ENCODE measurements at places on chromosomes 4 and X. TPM values are rescaled to one million over a fixed set of nuclear protein-coding genes. Genes with fewer than 3 reads are reported as not detected.

GRCh38 chrX:154795016-154795415 is 10.3 kb downstream of the MPP1 start:
- no peak for DNase-seq

- DNase-seq: no peak
Measured at GRCh38 chr4:42710329-42710728, 53.4 kb upstream of the ATP8A1 start.

GRCh38 chr4:168220893-168221292 is 97.7 kb downstream of the DDX60 start:
- peak; percentile 4 for DNase-seq

DNA sequence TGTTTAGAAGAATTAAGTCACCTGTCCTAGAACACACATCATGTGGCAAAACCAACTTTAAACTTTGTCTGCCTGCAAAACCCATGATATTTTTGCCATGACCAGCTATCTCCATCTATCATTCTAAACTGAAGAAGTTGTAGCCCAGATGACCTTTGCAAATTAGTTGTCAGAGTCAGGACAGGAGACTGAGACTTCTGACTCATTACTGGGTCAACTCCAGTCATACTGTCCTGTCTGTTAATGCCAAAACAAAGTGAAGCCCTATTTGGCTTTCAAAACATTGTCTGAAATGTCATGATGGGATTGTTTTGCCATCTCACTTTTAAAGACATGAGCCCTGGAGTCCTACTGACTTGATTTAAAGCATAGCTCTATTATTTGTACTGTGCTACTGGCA is 365.7 kb upstream of the CPEB2 start:
- no peak for DNase-seq

- no peak for DNase-seq
Measured at GRCh38 chr4:131388277-131388676, 1760.8 kb upstream of the PCDH10 start.

GRCh38 chr4:187665086-187665485 is 330.5 kb upstream of the ZFP42 start:
- DNase-seq: no peak

GRCh38 chrX:20362268-20363267 is 95.9 kb upstream of the RPS6KA3 start:
- DNase-seq: no peak

DNA sequence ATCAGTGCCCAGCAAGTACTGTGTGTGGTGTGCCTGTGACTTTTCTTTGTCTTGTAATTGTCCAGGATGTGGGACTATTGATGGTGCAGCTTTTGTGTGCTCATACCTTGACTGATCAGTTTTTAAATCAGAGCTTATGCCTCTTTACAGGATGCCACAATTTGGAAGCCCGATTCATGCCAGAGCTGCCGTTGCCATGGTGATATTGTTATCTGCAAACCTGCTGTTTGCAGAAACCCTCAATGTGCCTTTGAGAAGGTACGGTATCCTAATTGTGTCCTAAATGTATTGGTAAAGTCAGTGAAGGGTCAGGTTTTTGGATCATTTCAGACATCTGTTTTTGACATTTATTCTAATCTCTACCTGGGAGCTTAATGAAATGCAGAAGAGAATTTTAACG is 180.2 kb downstream of the FRAS1 start:
- DNase-seq: no peak

DNA sequence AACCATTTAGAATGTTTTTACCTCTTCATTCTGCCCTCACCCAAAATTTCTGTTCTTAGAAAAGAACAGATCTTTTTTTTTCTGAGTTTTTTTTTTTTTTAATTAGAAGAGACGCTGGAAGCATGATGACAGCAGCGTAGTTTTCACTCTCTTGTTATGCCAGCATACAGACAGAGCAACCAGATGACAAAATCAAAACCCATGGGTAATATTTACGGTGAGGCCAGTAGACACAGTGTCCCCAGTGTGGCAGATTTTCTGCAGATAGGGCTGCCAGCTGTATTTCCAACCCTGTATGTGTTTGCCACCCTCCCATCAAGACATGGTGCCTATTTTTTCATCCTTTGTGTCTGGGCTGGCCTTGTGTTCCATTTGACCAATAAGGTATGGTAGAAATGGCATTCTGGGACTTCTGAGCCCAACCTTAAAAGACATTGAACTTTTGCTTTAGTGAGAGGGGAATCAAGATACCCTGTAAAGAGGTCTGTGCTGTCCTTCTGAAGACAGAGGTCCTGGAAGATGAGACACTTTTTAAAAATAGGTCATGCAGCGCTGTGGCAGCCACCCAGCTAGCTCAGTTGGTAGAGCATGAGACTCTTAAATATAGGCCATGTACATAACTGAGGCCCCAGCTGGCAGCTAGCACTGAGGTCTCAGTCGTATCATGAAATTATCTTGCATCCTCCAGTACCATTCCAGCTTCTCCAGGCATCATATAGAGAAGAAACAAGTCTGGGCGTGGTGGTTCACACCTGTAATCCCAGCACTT is 6.7 kb upstream of the ZNF41 start:
- no peak for DNase-seq

- no peak for DNase-seq
Measured at GRCh38 chrX:154734061-154734781, 16.7 kb downstream of the GAB3 start.

DNA sequence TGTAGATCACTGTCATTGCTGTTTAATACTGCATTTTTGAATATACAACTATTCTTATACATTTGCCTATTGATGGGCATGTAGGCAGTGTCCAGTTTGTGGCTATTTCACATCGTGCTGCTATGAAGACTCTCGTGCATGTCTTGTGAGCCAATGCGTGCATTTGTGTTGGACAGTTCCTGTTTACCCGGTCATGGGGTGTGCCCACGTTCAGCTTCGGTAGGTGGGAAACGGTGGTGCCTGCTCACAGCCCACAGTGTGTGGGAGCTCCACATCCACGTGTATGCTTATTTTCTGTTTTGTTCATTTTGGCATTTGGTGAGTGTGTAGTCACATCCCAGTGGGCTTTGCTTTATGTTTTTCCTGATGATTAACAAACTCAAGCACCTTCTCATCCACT is 19.7 kb upstream of the RNF212 start:
- DNase-seq: no peak

DNA sequence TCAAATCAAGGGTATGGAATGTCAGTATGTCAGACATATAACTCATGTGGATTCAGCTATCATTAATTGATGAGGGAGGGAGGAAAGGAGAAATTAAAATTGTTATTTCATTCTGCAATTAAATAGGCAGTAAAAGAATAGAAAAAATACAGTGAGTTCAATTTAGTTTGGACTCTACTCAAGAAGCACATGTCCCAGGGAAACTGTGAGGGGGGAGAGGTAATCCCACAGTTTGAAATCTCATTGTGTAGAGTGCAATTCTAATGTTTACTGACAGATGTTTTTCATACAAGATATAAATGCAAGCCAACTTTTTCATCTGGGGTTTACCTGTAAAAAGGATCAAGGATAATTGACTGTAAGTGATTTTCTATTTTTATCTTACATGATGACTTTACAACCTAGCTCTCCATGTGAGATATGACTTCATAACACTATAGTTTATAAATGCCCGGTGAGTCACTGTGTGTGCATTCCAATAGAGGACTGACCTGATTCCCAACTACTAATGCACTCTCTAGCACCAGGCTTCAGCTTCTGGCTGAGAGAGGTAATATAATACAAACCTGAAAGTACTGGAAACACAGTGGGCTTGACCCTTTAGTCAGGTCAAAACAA is 35.2 kb upstream of the SCD5 start:
- DNase-seq: peak; percentile 85

DNA sequence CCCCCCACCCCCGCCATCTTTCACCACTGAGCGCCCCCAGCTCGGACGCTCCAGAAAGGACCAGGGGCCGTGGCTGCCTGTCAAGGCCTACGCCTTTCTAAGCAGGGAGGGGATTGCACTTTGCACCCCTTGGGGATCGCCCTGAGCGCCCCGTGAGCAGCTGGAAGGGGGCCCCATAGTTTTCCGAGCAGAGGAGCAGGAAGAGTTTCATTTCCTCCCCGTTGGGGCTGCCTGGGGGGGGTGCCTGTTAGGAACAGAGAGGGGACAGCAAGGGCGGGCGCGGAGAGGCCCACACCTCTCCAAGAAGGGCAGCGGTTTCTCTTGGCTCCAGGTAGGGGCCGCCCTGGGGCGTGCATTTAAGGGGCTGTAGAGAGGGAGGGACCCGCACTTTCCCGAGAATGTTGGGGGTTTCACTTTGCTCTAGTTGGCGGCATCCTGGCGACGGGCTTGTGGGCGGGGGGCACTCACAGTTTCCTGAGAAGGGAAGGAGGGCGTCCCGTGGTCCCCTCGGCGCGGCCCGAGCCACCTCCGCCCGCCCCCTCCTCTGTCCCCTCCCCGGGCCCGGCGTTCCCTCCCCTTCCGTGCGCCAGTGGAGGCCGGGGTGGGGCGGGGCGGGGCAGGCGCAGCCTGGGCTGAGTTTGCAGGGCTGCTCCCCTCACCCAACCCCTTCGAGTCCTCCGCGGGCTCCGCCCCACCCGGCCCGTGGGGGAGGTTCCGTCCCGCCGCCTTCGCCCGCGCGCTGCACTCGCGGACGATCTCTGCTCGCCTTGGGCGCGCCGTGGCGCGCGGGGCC is 82.3 kb upstream of the CD99 start:
- DNase-seq: peak; percentile 79

- DNase-seq: no peak
Measured at GRCh38 chr4:80452768-80453167, 117.2 kb downstream of the CFAP299 start.

- DNase-seq: no peak
Measured at GRCh38 chrX:150621652-150622051, 53.2 kb downstream of the MTM1 start.

DNA sequence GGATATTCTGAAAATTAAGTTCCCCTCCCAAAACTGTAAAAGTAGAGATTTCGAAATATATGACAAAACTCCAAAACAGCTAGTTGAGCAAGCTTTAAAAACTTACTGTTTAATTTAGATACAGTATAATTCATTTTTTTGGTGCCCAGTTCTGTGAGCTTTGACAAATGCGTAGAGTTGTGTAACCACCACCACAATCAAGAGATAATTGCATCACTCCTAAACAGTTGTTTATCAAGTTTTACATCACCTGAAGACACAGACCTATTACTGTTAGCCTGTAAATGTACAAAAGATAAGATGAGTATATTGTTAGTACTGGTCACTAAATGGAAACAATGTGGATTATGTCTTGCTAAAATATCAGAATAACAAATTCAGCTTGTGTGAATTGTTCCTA is 62.3 kb downstream of the ALG13 start:
- no peak for DNase-seq

- DNase-seq: peak; percentile 46
Measured at GRCh38 chr4:77385124-77385969, 220.3 kb upstream of the CXCL13 start.

- DNase-seq: peak; percentile 60
Measured at GRCh38 chr4:84995386-84995785, 28.9 kb upstream of the WDFY3 start.

- no peak for DNase-seq
Measured at GRCh38 chr4:146699910-146700309, 61.2 kb downstream of the POU4F2 start.

DNA sequence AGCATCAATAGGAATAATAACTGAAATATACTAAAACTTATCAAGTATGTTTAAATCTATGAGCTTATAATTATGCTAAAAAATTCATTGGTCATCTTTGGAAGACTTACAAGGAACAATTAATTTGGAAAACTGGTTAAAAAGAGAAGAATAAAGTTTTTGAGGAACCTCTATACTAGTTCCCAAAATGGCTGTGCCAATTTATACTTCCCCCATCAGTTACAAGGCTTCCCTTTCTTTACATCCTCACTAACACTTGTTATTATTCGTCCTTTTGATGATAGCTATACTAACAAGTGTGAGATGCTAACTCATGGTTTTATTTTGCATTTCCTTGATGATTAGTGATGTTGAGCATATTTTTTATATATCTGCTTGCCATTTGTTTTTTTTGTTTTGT is 17.1 kb downstream of the OGT start:
- no peak for DNase-seq

The ARX gene
- total RNA-seq: 0.03 TPM

The L1CAM gene
- 3.0 TPM for total RNA-seq

The SLC35A2 gene
- 19.4 TPM for total RNA-seq

The HERC5 gene
- 0.95 TPM for total RNA-seq

The NOA1 gene
- total RNA-seq: 23.5 TPM

The BMPR1B gene
- 4.7 TPM for total RNA-seq

The NLGN3 gene
- 0.06 TPM for total RNA-seq

The SATL1 gene
- not detected for total RNA-seq

The TEC gene
- 4.1 TPM for total RNA-seq

The VCX3B gene
- total RNA-seq: 3.8 TPM

The CC2D2A gene
- total RNA-seq: 15.3 TPM

The ADRA2C gene
- 0.10 TPM for total RNA-seq

The MTTP gene
- not detected for total RNA-seq

Measured in HT1080 (cell line).